ENCODE measurements at places on chromosomes 2 and 18.

DNA sequence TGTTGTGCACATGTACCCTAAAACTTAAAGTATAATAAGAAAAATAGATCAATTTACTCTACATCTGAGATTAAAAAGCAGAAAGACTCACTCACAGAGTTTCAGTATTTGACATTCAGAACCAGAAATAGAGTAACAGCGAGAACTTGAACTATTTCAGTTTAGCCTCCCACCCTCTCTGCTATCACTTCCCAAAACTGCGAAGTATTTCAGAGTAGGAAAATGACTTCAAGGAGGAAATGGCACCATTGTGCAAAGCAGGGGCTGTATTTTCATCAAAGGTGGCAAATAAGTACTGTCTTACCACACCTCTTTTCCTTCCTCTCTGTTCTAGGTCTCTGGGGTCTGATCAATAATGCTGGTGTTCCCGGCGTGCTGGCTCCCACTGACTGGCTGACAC, 13.6 kb downstream of the DHRS9 start:
- no peak for DNase-seq

DNA sequence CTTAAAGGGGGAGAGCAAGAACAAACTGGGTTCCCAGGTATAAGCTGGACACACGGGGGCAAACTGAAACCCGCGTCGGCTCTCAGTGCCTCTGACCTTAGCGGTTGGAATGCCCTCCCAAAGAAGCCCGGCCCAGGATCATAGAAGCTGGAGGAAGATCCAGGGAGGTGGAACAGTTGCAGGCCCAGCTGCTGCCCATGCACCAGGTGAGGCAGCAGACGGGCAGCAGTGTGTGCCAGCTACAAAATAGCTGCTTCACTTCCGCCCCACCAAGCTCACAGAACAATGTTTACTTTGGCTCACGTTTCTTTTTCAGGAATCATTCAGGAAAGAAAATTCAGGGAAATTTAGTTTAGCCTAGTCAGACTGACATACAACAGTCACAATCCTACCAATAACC, 3.9 kb upstream of the ERMN start:
- no peak for DNase-seq

DNA sequence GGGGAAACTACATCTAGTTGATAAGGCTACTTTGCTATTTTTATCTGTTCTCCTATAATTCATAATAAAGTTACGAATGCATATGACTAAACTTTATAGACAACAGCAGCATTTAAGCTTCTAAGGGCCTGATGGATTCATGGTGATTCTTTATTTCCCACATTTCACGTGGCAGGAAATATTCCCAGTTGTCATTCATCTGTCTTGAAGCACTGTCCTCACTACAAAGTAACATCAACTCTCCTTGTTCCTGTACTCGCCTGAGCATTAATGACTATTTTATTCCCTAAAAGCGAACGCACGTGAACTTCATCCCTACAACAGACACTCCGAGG, 2.6 kb downstream of the SATB2 start:
- no peak for DNase-seq

GRCh38 chr2:234535464-234535863, 38.6 kb upstream of the ARL4C start:
- no peak for DNase-seq

Measured in omental fat pad (tissue), 4 donors.